CD4-positive, alpha-beta T cell treated with Interleukin-6 at 100 ng/mL for 8 hours (primary cell): ENCODE measurements at places on chromosomes 12 and 14.

DNA sequence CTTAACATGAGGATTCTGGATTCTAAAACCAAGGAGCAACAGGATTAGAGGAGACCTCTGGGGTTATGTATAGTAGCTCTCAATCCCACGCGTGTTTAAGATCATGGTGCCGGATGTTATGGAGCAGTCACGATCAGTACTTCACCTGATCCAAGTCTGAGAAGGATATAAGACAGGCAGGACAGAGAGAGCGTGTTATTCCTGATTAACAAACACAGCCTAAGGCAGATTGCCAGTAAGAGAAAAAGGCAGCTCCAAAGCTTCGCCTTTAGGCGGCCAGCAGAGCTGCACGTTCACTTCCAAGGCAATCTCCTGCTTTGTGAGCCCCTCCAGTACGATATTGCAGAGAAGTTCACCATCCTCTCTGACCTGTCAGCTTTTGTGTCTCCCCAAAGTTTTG is 5.5 kb downstream of the SETD3 start:
- no peak for DNase-seq

- no peak for DNase-seq
These were observed 98.5 kb upstream of the NEDD1 start for GRCh38 chr12:96808587-96808986.

DNA sequence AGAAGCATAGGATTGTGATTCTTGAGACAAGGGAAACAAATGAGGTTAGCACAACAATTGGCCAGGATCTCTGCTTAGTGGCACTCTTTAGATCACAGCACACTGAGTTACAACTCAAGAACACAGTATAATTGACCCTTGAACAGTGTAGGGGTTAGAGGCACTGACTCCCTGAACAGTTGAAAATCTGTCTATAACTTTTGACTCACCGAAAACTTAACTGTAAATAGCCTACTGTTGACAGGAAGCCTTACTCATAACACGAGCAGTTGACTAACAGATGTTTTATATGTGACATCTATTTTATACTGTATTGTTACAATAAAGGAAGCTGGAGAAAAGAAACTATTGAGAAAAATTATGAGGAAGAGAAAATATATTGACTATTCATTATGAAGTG is 296.1 kb downstream of the RERGL start:
- no peak for DNase-seq

DNA sequence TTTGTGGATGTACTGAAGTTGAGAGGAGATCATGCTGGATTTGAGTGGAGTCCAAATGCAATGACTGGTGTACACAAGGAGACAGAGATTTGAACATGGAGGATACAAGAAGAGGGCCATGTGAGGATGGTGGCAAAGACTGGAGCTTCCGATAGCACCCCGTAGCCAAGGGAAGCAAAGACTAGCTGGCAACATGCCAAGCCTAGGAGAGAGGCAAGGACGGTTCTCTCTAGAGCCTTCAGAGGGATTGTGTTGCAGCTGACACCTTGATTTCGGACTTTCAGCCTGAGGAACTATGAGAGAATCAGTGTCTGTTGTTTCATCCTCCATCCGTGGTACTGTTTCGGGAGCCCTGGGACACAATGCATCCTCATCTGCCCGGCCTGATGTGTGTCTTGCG is 202.5 kb downstream of the SLC15A4 start:
- DNase-seq = no peak

DNA sequence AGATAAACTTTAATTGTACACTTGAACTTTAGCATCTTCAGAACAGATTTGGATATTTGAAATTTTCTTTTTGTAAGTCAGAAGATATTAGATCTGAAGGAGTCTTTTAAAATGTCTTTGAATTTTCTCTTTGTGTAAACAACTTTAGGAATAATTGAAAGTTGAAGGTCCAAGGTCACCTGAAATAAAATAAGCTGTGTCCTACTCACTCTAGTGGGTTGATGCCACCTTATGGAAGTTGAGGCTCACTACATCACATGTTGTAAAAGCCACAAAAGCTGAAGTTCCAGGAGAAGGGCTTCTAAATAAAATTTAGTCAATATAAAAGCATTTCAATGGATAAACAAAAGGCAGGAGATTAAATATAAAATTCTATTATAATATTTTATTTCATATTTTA is 122.0 kb upstream of the ATXN7L3B start:
- DNase-seq = no peak

DNA sequence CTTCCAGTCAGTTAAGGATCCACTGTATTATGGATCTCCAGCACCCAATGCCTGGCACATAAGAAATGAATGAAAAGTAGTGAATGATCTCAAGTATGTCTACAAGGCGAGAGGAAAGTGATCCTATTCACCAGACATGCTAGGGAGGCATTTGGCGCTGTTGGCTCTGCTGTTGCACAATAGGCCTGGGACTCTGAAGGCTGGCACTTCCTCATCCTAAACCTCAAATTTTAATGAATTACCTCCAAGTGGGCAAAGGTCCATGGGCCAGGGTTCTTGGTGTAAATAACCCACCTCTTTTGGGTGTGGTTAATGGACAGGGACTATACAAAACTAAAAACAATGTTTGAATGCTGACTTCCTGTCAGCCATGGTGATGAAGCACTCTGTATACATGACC is 173.4 kb upstream of the PZP start:
- DNase-seq = no peak

DNA sequence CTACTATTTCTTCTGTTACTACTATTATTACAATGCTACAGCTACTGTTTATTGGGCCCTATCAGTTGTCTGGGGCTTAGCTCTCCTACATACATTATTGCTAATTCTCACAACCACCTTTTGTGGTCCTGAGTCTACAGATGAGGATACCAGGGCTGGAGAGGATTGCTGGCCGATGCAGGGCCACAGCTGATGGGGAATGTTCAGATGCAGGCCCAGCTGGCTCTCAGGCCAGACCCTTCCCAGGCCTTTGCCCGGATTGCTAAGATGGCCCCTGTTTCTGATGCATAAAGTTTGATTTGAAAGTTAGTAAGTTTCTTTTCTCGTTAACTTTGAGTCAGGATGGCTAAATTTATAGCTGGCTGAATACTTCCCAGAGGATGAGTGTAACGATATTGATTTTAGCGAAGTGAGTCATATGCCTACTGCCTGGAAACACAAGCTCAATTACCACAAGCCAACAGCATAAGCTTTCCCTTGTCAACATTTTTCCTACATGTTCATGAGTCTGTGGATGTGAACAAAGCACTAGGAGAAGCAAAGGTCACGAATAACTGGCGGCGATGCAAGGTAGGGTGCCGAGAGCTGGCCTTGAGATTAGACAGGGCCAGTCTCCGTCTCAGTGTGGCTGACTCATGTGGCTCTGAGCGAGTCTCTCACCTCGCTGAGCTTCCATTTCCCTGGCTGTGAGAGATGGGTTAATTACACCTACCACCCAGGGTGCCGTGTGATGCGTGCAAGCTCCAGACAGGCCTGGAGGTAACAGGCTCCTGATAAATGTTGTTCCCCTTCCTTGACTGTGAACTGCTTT is 111.0 kb downstream of the BEGAIN start:
- DNase-seq = no peak

- no peak for DNase-seq
These were observed 29.9 kb upstream of the YBX3 start for GRCh38 chr12:10753059-10753458.

GRCh38 chr14:100822532-100823296 is 3.2 kb upstream of the MEG3 start:
- DNase-seq = no peak

- DNase-seq = no peak
These were observed 148.8 kb upstream of the CNOT2 start for GRCh38 chr12:70094467-70094866.

DNA sequence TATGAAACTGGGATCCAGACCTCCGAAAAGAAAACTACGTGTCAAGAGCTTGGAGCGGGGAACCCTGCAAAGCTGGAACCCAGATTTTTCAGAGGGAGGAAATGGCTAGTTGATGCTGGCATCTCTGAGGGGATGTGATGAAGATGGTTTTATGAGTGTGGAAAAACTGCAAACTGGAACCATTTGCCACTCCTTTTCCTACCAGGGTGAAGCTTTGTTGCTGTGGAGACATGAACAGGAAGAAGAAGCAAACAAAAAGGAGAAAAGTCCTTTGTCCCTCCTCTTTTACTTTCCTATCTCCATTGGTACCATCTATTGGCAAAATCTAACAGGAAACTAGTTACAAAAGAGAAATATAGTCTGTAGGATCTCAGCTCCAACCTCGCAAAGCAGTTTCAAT is 39.2 kb downstream of the CDK17 start:
- DNase-seq = no peak

DNA sequence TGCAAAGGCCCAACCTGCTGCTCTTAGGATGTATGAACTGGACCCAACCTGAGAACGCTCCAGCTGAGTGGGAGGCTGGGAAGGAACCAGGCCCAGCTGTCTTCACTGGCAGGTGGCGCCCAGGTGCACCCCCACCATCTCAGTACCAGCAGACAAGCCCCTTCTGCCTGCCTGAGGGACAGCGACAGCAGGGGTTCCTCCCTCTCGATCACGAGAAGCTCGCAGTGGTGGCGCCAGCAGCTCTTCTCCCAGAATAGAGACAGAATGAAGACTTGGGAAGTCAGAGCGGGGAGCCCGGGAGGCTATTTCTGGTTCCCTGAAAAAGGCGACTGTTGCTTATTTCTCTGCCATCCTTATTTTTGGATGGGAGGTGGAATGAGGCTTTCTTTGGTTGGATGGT is 46.5 kb downstream of the CHGA start:
- DNase-seq = no peak
